NCI-H774 (cell line): ENCODE measurements at places on chromosomes 4 and X.

DNA sequence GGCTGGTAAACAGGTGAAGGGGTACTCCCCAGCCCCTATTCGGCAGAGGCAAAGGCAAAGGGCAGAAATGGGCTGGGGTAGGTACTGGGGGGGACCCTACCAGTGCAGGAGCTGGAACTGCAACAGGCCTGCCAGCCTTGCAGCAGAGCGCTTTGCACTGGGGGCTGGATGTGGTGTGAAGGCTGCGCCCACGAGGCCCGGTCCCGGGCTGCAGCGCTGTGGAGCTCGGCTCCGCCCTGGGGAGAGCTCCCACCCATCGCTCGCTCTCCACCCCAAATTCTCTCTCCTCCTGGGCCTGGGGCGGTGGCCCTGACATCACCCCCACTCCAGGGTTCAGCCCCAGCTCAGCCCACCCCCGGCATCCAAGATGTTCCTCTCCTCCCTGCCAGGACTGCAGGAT is 24.2 kb downstream of the IQSEC2 start:
- DNase-seq, result no peak

GRCh38 chrX:56554870-56555269 is 8.6 kb upstream of the UBQLN2 start:
- no peak for DNase-seq

- no peak for DNase-seq
Observed at GRCh38 chrX:11478911-11479310, 185.7 kb downstream of the AMELX start.

GRCh38 chr4:70902577-70903290 is 565 bp downstream of the MOB1B start:
- no peak for DNase-seq

DNA sequence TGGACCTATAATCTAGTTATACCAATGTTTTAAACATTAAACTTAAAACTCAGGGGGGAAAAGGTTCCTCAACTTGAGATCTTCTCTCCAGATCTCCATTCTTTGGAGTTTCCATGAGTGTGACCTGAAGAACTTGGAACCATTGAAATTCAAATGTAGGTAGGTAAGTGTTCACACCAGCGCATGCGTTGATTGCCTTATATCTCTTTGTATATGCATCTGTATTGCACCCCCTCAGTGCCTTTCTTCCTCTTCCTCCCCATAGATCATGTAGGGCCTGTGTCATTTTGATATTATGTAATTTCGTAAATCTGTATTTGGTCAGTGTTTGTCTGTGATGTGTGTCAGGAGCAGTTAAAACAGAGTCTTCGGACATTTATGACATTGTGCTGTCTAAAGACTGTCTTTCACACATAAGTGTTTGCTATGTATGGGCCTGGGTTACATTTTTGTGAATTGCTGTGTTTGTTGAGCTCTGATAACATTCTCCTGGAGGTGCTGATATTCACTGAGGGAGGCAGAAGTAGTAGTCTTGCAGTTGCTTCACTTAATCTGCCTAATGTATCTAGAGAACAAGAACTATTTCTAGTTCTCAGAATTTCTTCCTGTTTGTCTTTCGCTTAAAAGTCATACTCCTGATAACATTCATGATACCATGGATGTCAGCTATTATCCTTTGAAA is 126.3 kb downstream of the RAP1GDS1 start:
- DNase-seq, result no peak

DNA sequence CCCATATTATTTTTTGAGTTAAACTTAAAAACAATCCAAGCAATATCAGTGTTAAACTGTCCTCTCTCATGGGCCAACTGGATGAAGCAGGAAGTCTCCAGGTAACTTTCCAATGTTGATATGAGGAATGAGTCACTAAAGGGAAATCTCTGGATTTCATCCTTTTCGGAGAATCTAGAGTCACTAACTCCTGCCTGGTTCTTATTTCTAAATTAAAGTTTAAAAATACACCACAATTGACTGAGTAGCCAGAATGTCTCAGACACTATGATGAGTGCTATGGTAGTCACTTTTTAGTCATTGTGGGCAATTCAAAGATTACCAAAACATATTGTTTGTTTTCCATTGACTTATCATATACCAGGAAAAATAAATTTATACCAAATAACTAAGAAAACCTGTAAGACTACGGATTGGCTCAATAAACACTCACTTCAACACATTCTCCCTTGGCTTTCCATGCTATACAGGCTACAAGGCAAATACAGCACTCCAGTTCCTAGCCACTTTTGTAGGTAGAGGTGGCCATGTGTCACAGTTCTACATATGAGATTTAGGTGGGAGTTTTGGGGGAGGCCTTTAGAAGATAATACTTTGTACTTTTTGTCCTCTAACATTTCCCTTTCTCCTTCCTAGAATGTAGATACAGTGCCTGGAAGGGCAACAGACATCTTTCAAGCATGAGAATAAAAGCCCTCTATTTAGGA is 8.6 kb downstream of the SLC9B2 start:
- no peak for DNase-seq

GRCh38 chr4:82893942-82894341 is 3.0 kb upstream of the SEC31A start:
- DNase-seq, result no peak

DNA sequence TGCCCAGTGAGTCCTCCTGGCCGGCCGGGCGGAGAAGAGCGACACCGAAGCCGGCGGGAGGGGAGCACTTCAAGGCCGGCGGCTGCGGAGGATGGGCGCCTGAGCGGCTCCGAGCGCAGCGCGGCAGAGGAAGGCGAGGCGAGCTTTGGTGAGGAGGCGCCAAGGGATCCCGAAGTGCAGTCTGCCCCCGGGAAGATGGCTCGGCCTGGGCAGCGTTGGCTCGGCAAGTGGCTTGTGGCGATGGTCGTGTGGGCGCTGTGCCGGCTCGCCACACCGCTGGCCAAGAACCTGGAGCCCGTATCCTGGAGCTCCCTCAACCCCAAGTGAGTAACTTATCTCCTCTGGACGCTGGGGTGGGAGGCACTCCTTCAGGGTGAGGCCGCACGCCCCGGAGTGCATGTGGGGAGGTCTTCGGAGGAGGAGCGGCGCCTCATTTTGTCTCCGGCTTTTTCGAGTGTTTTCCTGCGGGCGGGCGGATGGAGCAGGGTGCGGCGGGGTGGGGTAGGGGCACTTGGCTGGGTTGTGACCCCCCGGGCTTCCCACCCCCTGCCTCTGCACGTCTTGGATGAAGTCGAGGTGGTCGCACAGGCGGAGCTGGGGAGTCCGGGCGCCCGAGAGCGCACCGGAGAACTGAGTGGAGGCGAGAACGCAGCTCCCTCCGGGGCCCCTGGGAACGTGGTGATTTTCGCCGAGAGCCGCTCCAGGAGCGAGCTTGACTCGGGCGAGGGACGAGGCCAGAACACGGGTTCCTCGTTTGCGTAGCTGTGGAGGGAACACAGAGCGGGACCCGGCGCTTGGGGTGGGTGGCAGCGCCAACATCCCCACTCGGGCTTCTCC is 979 bp downstream of the EFNB1 start:
- no peak for DNase-seq

DNA sequence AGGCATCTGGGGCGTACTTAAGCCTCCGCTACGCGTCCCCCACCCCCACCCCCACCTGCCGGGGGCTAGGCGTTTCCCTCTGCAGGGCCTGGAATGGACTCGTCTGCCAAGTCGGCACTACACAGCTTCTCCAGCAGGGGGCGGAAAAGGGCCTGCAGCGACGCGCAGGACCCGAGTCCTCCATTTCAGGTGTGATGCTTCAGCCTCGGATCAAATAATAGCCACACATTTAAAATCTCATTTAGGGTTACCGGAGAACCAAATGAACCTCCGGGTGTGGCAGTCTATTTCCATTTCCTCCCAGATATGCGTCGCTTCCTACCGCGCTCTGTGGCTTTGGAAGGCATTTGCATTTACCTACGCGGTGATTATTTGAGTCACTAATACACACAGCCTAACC is 2.9 kb downstream of the PAK3 start:
- DNase-seq, result no peak

DNA sequence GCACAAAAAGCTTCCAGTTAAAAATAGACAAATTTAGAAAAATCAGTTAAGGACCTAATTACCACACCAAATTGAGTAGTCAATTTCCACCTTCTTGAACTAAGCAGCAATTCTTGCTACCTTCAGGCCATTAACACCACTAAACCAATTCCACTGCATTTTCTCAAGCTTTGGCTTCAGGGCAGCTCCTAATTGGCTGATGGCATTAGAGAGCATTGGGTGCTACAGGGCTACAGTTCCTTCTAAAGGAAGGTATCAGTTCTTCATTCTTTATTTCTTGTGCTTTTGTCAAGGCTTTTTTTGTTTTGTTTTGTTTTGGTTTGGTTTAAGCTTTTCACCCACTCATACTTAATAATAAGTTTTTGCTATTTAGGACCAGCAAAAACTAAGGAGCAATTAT is 90.2 kb upstream of the FAM241A start:
- no peak for DNase-seq

GRCh38 chr4:1002131-1002630 is 9.0 kb upstream of the SLC26A1 start:
- no peak for DNase-seq

- DNase-seq, result no peak
Observed at GRCh38 chrX:13778916-13779315, 38.0 kb downstream of the GPM6B start.

GRCh38 chr4:69649629-69650028 is 3.4 kb downstream of the UGT2A1 start:
- no peak for DNase-seq
